ENCODE measurements at places on chromosomes 4 and X.

DNA sequence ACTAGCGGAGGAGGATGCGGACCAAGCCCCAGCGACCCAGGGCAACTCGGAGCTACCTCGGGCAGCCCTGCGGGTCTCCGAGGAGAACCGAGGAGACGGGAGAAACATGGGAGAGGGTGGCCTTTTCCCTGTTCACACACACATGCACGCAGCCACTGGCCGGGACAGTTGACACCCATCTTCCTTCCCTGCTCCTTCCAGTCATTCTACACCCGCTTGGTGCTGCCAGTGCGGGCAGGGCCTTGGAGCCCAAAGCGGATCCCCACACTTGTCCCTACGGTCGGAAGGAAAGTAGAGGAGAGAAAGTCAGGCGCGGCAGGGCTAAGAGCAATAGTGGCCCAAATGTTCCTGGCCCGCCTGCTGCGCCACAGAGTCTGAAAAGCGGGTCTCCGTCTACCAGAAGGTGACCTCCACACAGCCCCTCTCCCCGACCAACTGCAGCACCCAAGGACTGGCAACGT is 1.1 kb upstream of the PPP3CA start:
- DNase-seq = no peak

DNA sequence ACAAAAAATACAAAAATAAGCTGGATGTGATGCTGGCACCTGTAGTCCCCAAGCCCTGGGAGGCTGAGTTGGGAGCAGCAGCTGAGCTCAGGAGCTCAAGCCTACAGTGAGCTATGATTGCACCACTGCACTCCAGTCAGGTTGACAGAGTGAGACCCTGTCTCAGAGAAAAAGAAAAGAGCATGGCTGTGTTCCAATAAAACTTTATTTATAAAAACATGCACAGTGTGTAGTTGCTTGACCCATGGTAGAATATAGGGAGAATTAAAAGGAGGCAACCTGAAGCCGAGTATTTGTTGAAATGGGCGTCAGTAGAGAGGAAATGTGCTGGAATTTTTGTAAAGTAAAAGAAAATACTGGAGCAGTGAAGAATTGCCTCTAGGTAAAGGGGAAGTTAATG is 27.0 kb downstream of the GYG2 start:
- DNase-seq = no peak

DNA sequence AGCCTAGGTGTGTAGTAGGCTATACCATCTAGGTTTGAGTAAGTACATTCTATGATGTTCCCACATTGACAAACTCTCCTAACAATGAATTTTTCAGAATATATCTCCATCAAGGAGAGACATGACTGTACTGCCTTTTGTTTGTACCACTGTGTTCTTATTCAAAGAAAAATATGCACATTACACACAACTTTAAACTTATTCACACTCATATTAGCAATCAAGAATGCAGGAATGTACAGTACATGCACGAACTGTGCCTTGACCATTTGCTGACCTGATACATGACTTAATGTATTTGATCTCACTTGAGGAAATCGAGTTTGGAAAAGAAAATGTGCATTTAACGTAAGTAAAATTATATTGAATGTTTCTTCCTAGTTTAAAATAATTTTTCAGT is 525.1 kb upstream of the AGA start:
- no peak for DNase-seq

GRCh38 chr4:184745831-184746795 is 12.2 kb upstream of the CENPU start:
- DNase-seq = peak; percentile 94

GRCh38 chr4:78120144-78120880 is 63.2 kb downstream of the FRAS1 start:
- peak; percentile 64 for DNase-seq

All from iris pigment epithelial cell (primary cell).